ENCODE measurements at places on chromosomes 7 and 10.

- DNase-seq: peak; percentile 58
These were observed at the start of gene BHLHA15 for GRCh38 chr7:98211221-98211675. Gene BHLHA15, plus strand, starts transcription at chr7:98211439. Its CDS starts 871 bp downstream, at chr7:98212310.

- no peak for DNase-seq
These were observed 20.0 kb upstream of the DRGX start for GRCh38 chr10:49415846-49416245.

DNA sequence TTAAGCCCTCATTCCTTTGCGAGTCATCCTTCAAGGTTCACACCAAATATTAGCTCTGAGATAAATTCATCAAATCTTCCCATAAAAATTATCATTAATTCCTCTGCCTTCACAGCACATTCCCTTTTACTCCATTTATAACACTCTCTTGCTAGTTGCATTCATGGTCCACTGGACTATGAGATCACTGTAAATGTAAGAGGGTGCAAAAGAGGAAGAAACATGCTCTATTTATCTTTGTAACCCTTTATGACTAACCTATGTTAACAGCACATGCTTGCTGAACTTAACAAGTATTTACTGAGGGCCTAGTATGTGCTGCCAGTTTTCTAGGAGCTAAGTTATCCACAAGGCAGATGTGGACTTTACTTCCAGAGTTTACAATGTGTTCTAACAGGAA, 86.7 kb upstream of the TMEM168 start:
- DNase-seq: no peak

GRCh38 chr7:73612598-73613269, 11.6 kb downstream of the MLXIPL start:
- no peak for DNase-seq

GRCh38 chr7:86863452-86863851, 196.0 kb downstream of the ELAPOR2 start:
- DNase-seq: no peak

DNA sequence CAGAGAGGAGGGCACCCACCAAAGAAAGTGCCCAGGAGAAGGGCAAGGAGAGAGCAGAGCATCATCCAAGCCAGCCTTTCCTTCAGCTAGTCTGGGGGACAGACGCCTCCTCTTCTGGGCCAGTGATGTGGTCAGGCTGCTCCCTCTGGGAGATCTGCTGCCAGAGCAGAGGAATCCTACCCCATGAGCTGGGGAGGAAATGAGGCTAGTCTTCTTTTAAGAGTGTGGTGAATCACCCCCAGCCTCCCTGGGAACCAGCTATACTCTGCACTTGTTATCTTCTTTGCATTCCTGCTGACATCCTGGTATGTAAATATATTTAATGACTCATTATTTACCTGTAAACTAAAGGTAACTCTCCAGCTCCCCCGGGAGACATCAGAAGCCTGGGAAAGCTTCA, 41.6 kb upstream of the EPHB6 start:
- no peak for DNase-seq

GRCh38 chr7:103101543-103101942, 26.6 kb downstream of the ARMC10 start:
- no peak for DNase-seq

DNA sequence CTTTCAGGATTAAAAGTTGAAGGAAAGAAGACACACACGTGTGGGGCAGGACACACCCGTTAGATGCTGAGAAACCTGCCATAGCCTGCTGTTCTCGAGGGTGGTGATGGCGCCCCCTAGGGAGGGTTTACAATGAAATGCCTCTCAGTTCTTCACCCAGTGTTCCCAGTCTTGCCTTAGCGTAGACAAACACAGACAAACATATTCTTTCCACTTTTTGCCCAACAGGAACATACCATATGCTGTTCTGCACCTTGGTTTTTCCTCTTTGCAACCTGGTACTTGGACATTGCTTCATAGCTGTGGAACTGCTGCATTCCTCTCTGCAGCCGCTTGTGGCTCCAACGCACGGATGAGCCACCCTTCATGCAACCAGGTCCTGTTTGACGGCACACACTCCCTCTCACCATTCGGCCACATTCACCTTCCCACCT, 23.3 kb upstream of the HSPA12A start:
- peak; percentile 23 for DNase-seq

DNA sequence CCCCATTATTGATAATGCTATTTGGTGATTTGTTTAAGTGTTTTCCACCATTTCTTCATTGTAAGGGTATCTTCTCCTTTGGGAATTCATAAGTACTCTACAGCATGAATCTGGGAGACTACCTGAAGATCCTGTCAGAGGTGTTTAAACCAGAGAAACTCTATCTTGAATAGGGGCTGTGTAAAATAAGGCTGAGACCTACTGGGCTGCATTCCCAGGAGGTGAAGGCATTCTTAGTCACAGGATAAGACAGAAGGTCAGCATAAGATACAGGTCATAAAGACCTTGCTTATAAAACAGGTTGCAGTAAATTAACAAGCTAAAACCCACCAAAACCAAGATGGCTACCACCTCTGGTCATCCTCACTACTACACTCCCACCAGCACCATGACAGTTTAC, 13.4 kb upstream of the OR2A5 start:
- DNase-seq: no peak

DNA sequence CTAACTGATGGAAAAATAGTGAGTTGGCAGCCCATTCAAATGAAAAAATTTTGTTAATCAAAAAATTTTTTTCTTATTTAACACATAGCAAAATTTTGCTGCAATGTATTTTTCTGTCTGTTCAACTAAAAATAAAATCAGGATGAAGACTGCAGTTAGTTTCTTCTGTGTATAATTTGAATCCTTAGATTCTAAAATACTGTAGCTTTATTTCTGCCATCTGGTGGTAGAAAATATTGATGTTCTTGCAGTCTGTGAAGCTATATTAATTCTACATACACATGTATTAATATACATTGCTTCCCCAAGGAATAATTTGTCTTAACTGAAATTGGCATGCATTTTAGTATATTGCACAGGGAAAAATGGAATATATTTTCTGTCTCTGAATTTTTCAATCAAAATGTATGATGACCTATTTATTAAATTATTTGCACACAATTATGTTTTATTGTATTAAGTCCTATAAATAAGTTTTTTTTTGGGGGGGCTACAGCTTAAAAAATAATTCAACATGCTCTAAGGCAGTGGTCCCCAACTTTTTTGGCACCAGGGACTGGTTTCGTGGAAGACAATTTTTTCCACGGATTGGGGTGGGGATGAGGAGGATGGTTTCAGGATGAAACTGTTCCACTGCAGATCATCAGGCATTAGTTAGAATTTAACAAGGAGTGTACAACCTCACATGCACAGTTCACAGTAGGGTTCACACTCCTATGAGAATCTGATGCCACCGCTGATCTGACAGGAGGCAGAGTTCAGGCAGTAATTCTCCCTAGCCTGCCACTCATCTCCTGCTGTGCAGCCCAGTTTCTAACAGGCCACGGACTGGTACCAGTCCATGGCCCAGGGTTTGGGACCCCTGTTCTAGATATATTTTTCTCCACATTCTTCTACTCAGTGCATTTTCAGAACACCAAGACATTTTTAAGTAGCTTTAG, 119.4 kb downstream of the GNAT3 start:
- DNase-seq: peak; percentile 8

GRCh38 chr7:91636129-91636724, 244.3 kb downstream of the MTERF1 start:
- DNase-seq: no peak

DNA sequence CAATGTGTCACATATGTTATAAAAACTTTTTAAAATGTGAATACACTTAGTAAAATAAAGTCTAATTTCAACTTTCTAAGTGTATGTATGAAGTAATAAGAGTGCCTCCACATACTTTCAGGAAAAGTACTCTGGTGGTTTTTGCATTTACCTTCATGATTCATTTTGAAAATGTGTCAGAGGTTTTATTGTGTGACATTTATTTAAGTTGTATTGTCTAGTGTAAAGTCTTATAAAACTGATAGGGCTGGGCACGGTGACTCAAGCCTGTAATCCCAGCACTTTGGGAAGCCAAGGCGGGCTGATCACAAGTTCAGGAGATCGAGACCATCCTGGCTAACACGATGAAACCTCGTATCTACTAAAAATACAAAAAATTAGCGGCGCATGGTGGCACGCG, 226.5 kb downstream of the ITGB1 start:
- DNase-seq: no peak

GRCh38 chr10:117542706-117543224, at the start of gene EMX2:
Gene EMX2, plus strand, starts transcription at chr10:117542746. Its CDS starts 522 bp downstream, at chr10:117543268.
- no peak for DNase-seq

DNA sequence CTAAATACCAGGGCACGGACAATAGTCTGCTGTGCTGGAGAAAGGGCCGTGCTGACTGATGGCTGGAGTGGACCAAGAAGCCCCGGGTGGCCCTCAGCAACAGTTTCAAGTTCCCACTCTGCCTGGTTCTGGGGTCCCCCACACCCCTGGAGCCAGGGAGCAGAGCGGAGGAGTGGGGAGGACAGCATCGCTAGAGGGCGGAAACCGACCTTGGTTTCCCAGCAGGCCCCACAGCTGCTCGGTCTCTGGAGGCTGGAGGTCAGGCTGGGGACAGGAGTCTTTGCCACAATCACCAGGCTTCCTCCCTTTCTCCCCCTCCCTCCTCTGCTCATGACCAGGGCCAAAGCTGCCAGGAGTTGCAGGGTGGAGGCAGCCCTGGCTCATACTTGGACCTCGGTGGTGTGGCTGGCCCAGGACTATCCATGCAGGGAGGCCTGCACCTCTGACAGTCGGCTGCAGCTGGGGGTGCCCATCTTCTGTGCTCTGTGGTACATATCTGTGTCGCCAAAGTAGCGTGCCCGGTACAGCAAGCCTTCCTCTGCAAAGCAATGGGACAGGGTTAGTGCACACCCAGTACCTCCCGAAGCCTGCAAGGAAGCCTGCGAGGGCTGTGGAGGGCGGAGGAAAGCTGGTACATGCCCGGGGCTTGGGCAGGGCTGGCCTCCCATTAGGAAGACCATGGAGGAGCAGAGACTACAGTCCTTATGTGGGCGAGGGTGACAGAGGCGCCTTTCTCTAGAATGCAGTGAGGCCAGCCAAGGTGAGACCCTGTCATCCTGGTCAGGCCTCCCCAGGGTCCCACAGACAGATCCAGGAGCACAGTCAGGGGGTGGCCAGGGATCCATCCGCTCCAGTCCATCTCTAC, 19.1 kb downstream of the DNAJB12 start:
- peak; percentile 46 for DNase-seq

- peak; percentile 77 for DNase-seq
These were observed 167.8 kb upstream of the ITGB1 start for GRCh38 chr10:33125522-33126517.

GRCh38 chr10:94645285-94645684, 38.2 kb upstream of the CYP2C18 start:
- DNase-seq: no peak

DNA sequence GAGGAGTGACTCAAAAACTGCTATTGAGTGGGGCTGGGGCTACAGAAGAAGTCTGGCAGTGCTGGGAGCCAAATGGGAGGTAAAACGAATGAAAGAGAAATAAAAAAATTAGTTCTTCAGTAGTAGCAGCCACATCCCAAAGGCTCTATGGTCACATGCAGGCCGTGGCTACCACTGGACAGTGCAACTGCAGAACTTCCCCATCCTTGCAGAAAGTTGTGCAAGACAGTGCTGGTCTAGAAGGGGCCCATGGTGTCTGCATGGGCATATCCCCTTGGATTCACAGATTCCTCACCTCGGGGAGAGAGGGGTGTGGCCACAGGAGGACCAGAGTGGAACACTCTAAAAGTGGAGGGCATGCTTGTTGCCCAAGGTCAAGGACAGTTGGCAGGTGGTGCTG, 47.6 kb downstream of the RPS24 start:
- DNase-seq: no peak

GRCh38 chr10:125976960-125977605, 80.7 kb downstream of the FANK1 start:
- DNase-seq: no peak

GRCh38 chr10:53115660-53116059, 343.1 kb upstream of the MBL2 start:
- DNase-seq: no peak

DNA sequence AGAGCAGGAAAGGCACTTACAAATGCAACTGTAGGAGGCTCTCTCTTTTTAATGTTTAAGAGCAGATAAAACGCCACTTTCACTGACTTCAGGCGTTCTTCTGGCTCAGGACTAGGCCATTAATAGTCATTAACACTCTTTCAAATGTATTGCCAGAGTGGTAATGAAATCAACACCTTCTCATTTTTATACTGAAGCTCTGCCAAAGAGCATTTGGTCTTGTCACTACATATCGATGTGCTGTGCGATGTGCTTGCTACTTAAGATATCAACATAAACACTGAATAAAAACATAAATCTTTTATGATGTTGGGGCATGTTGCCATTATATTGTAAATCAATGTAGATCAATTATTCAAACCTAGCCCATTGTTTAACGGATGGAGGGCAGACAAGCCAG, 634.7 kb downstream of the ARL4A start:
- DNase-seq: no peak

GRCh38 chr7:131100357-131101054, 227.2 kb upstream of the MKLN1 start:
- DNase-seq: no peak

DNA sequence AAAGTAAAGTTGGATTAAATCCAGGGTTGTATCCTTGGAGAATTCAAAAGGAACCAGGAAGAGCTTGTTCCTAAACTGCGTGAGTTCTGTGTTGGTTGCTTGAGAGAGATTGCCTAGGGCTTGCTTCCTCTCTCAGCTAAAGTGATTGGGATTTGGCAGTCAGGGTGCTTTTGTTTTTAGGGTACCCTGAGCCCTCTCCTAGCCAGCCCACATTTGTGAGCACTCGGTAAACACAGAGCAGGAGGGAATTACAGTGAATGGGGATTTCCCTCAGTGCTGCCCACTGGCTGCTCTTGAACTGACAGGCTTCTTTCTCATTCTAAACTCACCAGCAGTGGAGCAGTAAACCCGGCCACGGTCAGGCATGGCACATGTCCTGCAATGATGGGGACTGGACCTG, 146.9 kb downstream of the TPST1 start:
- no peak for DNase-seq

DNA sequence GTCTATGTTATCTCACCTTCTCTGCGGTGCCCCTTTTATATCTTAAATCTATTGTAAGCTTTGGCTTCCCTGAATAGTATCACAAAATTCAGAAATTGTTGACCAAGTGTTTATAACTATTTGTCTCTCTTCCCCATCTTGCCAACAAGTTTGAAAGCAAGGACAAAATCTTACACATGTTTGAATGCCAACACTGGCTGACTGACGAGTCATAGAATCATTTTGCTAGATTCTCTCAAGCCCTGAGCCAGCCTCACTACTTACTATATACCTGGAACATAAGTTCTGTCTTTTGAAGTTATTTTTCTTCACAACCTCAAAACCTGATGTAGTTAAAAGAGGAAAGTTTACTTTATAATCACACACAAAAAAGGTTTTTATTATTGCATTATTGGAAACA, 700.7 kb downstream of the PHTF2 start:
- DNase-seq: no peak

- DNase-seq: no peak
These were observed 31.3 kb upstream of the C10orf53 start for GRCh38 chr10:49647985-49648795.

GRCh38 chr7:103955985-103956384, 33.5 kb downstream of the RELN start:
- no peak for DNase-seq

Data from CD4-positive, alpha-beta T cell (primary cell).